ENCODE measurements at places on chromosomes 11 and 22. TPM values are rescaled to one million over a fixed set of nuclear protein-coding genes. Genes with fewer than 3 reads are reported as not detected.

DNA sequence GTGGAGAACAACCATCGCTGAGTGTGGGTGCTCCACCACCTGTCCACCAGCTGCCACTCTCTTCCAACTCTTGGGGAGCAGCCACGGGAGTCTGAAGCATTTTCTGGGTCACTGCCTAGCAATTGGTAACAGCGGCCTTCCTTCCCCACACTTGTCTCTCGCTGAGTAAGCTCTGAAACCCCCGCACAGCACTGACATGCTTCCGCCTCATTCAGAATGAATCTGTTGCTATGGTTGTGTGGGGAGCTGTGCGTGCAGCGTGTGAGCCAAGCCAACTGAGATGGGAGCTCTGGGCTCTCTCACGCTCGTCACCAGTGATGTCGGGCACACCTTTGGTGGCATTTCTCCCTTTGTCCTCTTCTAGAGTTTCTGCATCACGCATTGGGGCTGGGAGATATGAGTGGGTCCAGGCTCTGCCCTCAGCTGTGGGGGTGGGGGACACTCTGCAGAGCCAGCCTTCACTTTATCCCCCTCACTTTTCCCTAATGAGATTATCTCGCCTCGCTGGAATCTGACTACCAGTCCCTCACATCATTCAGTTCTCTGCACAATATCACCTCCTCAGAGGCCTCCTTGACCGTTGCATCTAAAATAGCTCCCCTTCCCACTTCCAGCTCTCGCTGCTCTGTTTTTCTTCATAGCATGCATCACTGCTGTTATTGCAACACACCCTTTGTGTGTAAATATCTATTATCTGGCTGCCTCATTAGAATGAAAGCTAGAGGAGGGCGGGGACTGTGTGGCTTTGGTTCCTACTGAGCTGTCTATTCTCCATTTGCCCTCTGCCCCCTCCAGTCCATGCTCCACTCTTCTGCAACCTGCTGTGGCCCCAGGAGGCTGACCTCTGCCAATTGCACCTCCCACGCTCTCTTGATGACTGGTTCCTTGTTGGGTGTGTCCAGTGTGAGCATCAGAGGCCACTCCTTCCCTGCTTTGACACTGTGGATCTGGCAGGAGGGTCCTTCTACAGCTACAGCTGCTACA, 569.9 kb upstream of the CADM1 start:
- DNase-seq = no peak

DNA sequence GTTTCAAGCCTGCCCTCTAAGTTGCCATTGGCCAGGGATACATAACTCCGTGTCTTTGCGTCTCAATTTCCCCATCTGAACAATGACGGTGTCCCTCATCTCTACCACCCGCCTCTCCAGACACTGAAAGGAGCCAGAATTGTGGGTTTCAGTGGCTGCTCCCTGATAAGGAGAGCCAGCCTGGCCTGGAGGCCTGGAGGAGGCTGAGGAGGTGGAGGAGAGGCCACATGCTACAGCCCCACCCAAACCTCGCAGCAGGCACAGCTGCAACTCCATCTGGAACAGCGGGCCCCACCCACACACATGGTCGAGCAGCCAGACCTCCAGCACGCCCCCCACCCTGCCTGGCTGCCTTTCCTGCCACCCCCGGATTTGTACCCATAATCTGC, 34.4 kb upstream of the CD82 start:
- no peak for DNase-seq

DNA sequence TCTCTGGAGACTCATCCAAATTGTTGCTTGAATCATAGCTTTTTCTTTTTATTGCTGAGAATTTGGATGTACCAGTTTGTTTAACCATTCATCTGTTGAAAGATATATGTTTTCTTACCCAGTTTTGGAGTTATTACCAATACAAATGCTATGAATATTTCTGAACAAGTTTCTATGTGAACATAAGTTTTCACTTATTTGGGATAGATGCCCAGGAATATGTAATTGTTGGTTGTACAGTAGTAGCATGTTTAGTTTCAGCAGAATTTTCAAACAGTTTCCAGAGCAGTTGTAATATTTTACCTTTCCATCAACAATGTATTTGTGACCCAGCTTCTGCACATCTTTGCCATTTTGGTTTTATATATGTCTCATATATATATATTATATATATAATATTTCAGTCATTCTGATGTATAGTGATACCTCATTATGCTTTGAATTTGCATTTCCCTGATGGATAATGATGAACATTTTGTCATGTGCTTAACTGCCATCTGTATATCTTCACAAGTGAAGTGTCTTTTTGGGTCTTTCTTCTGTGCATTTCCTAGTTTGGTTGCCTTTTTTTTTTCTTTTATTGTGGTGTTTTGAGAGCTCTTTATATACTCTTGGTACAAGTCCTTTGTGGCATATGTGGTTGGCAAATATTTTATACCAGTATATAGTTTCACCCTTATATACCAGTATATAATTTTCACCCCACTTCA, 118.8 kb downstream of the LUZP2 start:
- no peak for DNase-seq

- no peak for DNase-seq
These were observed 80.4 kb downstream of the BDNF start for GRCh38 chr11:27619763-27620335.

- DNase-seq = no peak
These were observed 14.2 kb upstream of the MOB2 start for GRCh38 chr11:1500466-1501420.

DNA sequence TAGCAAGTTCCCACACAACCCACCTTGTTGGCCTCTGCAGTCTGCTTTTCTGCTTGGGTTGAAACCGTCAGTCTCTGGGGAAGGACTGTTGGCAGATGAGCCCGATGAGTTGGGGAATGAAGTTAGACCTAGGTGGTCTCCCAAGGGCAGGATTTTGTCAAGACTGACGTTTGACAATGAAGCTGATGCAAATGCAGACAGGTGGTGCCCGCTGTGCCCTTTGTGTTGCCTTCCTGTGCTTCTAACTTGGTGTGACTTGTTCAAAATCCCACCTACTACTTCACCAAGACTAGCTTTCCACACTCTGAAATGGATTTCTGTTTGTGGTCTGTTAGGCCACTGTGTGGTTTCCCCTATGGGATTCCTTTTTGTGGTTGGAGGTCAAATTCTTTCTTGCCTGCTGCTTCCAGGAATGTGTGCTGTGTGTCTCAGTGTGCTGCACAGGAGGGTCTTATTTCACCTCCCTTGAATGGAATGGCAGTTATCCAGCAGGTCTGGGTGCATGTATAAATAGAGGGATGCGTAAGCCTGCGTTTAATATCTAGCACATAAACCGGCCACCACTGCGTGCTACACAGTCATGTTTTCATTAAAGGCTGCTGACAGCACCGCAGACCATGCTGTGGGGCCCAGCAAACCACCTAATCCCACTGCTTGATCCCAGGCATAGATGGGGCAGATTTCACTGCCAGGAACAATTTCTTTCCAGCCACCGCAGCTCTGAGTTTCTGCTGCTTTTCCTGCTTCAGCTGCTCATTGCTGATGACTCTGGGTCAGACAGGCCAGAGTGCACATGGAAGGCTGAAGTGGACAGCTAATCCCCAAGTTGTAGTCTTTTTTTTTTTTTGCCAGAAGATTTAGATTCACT, 44.8 kb downstream of the ADAMTS8 start:
- no peak for DNase-seq

- peak; percentile 43 for DNase-seq
These were observed 5.7 kb downstream of the PIK3IP1 start for GRCh38 chr22:31286360-31287255.

DNA sequence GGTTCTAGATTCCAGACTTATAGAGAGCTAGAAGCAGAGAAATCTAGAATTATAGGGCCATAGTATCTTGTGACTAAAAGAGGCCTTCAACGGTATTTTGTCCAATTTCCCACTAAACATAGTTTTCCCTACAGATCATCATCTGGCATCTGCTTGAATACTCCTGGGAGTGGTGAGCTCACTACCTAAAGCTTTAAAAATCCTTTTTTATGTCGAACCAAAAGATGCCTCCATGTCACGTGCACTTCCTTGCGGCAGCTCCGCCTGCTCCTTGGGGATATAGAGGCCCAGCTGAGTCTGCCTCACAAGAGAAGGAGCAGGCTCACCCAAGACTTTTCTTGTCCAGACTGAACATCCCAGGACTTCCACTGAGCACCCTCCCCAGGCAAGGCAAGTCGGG, 4.3 kb upstream of the MB start:
- no peak for DNase-seq

DNA sequence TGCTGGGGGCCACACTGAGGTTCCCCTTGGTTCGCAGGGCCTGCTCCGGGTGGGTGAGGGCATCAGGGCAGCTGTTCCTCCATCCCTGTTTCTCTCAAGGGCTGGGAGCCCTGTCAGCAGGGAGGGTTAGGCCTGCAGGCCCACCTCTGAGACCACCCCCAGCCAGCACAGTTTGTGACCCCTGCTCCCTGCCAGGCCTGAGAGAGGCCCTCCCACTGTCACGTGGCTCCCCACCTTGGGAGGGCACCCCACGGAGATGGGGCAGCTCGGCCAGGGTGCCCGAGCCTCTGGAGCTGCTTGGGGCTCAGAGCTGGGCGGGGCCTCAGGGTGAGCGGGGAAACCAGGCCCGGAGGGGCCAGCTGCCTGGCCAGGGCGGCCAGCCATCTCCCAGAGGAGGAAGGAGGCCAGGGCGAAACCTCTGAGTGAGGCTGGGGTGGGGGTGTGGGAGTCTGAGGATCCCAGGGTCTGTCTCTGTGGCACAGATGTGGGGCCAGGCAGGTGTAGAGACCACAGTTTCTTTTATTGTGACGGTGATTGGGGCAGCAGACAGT, 2.5 kb upstream of the INS start:
- no peak for DNase-seq

DNA sequence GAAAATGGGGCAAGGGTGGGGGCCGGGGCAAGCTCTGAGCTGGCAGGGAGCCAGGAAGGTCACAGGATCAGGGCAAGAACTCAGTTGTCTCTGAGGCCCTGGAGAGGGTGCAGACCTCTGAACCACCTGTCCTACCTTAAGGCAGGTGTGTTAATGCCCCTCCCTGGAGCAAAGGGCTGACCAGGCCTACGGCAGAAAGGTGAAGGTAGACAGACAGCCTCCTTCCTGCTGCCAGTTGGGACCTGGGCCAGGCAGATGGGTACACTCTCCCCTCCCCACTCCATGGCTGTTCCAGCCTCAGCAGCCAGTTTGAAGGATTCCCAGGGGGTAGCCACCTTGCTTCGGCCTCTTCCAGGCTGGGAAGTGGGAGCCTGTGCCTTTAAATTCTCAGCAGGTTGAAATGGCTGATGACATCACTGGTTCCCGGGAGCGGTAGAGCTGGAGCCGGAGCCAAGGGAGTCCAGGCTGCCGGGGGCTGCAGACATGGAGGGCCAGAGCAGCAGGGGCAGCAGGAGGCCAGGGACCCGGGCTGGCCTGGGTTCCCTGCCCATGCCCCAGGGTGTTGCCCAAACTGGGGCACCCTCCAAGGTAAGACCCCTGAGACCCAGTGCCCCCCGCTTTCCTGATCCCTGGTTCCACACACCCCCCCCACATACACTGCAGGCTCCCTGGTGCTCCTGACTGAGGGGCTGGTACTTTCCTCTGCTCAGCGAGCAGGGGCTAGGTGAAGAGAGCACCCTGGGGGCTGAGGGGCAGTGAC, at the start of gene INPP5J:
TSS of gene INPP5J (plus strand) at position 435 of the 760 bp plus-strand sequence. CDS start at position 484, 49 bp downstream.
- DNase-seq = peak; percentile 43

DNA sequence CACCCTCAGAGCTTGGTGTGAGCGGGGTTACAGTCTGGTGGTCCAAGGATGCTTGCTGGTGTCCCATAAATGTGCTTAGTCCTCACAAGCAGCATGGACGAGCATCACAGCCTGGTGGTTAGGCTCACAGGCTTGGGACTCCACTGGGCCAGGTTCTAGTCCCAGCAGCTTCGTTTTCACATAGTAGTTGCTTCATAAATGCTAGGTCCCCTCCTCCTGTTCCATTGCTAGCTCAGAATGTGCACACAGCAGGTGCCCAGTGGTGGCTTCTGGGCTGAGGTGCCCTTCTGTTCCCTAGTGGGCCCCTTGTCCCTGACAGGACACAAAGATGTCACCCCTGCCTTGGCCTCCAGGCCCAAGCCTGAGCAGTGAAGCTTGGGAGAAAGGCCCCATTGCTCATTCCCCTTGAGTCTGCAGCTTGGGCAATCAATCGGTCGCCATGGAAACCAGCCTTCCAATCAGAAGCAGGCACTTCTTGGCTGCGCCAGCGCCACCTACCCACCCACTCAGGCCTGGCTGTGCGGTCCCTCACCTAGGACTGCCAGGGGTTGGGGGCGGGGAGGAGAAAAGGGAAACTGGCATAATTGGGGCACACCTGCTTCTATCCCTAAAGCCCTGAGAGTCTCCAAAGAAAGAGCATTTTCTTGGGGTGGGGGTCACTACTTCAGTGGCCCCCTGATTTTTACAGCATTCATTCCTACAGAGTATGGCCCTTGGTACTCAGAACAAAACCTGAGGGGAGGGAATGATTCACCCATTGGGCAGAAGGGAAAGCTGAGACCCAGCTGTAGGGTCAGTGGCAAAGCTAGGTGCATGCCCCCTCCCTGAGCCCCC, 48.1 kb downstream of the CYTH4 start:
- peak; percentile 81 for DNase-seq

DNA sequence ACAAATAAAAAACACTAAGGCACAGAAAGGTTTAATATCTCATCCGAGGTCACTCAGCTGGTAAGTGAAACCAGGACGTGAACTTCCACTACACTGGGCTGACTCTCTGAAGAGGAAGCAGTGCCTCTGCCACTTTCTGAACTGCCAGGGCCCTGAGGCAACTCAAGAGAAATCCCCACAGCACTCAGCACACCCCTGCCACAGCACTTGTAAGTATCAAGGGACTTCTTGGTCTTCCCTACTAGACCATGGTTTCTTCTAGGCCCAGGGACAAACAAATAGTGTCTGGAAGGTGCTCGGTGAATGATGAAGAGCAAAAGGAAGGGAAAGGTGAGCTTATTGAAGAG, 49.7 kb downstream of the RPL27A start:
- DNase-seq = peak; percentile 25

GRCh38 chr11:74935285-74935684, 13.6 kb downstream of the XRRA1 start:
- no peak for DNase-seq

GRCh38 chr11:82233201-82233600, 500.5 kb downstream of the FAM181B start:
- no peak for DNase-seq

DNA sequence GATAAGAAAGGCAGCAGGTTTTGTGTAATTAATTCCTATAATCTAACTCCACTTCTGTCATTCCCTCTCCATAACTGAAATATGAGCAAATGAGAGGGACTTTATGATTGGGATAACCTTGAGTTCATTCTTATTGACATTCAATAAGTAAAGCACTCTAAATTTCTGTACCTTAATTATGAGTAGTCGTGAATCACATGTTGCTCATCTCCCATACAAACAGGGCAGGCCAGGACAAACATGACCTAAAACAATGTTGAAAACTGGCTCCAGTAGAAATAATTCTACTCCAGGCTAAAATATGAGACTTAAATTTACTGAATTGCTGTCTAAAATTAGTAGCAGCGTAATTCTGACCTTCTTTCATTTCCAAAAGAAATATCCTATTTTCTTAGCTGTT, 505.4 kb downstream of the NELL1 start:
- no peak for DNase-seq

HYLS1 gene
- 9.0 TPM for total RNA-seq

PRODH gene
- total RNA-seq = 0.05 TPM

C11orf16 gene
- not detected for total RNA-seq

SCGB1A1 gene
- not detected for total RNA-seq

OR5T3 gene
- total RNA-seq = not detected

P2RX6 gene
- under 0.01 TPM for total RNA-seq

SNX32 gene
- 0.17 TPM for total RNA-seq

ART5 gene
- not detected for total RNA-seq

OR4D5 gene
- not detected for total RNA-seq

ASPHD2 gene
- 1.2 TPM for total RNA-seq

KCNJ11 gene
- 0.65 TPM for total RNA-seq

CENPM gene
- total RNA-seq = 34.2 TPM

SAC3D1 gene
- total RNA-seq = 12.4 TPM

CNGA4 gene
- total RNA-seq = not detected
